ENCODE measurements at places on chromosomes 11 and 22.
A peak's percentile ranks its signal among the peaks of the same experiment; 100 is the strongest.

DNA sequence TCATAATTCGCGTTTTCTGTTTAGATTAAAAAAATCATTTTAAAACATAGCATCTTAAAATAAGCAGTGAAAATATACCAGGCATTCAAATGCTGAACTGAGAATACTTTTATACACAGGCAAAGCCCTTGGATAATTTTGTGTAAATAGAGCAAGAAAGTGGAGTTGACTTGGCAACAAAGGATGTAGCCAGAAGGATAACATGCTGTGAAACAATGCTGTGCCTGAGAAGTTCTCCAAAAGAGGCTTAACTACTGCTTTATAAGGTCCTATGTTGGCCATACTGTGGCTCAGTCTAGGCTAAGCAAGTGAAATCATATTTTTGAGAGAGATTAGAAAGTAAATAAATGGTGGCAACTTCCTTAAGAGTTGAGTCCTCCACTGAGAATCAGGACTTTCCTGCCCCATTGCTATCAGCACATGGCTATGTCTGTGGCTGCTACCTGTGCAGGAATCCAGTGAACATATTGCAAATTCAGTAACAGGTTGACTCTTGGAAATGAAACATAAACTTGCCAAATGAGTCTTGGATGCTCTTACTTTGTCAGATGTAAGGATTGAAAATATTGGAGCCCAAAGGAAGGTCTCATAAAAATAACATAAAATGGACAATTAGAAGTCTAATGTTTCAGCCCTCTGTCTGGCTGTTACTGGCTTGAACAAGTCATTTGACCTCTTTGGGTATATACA is 448.9 kb downstream of the LRRC4C start:
- DNase-seq, result no peak

- no peak for DNase-seq
Measured at GRCh38 chr22:35033635-35034296, 32.2 kb upstream of the ISX start.

GRCh38 chr22:43789452-43789851 is 22.7 kb downstream of the EFCAB6 start:
- no peak for DNase-seq

DNA sequence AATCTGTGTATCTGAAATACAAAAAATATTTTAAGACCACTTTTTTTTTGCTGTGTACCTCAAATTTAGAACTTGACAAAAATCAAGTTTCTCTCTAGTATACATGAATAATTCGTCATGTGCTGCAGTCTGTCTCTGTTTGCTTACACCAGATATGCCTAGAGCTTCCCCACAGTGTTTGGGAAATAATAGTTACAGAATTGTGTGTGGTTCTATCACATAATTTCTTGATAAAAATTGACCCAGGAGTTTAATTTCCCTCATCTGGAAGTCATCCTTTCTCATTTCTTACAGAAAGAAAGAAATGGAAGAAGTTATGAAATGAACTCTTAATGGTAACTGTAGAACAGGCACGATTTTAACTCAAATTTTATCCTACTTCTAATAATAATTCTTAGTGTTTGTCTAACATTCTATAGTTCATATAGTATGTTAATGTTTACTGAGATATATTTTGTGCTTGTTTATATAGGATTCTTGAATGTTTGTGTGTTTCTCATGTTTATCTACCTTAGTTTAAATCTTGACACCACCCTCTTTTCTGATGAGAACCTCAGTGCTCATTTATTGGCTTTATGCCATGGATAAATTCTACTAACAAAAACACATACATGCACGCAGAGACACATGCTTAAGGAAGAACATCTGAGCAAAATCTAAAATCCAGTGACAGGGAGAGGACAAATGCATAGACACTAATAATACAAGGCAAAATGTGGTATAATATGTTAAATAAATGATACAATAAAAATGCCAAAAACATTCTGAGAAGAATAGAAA is 61.4 kb upstream of the CTSC start:
- no peak for DNase-seq

DNA sequence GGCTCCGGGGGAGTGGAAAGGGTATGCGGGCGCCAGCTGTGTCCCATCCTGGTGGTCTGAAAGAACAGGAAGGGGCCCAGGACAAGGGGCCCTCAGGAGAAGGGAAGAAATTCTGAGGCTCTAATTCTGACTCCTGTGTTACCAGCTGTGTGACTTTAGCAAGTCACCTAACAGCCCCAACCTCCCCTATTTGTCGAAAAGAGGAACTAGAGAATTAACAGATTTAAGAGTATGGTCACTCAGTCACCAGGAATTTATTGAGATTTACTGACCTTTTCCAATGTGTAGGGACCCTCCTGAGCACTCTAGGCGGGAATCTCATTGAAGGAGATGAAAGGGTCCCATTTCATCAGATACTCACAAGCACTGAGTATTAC is 14.6 kb downstream of the RPS6KA4 start:
- peak; percentile 70 for DNase-seq

Measured in NB4 (cell line).